Dermis blood vessel endothelial cell (primary cell): ENCODE measurements at places on chromosomes 12 and 14. TPM values are rescaled to one million over a fixed set of nuclear protein-coding genes. Genes with fewer than 3 reads are reported as not detected.

The PAWR gene
- total RNA-seq: 141 and 154 TPM in 2 replicates

The RNF212B gene
- total RNA-seq: not detected in 2 replicates

The PPP4R4 gene
- total RNA-seq: not detected in 2 replicates

The ETFBKMT gene
- total RNA-seq: 3.2 and 3.6 TPM in 2 replicates

The CEBPE gene
- total RNA-seq: not detected in 2 replicates

The TAS2R8 gene
- not detected in 2 replicates for total RNA-seq

The HHIPL1 gene
- total RNA-seq: 1.7 and 4.1 TPM in 2 replicates

The KRT83 gene
- not detected in 2 replicates for total RNA-seq

The ESR2 gene
- 0.34 and 0.56 TPM in 2 replicates for total RNA-seq

The SERPINA12 gene
- total RNA-seq: not detected in 2 replicates

The POTEG gene
- total RNA-seq: not detected in 2 replicates

The IGF1 gene
- 0.34 and 1.0 TPM in 2 replicates for total RNA-seq

The ARMH4 gene
- total RNA-seq: 1.5 and 2.0 TPM in 2 replicates

The SLC10A1 gene
- not detected in 2 replicates for total RNA-seq

The IFNG-AS1 gene
- total RNA-seq: not detected in 2 replicates

The COX8C gene
- total RNA-seq: 0.23 TPM in 1 of 2 replicates, not detected in the other

The TRMT5 gene
- total RNA-seq: 10.7 and 13.1 TPM in 2 replicates

The KCNK10 gene
- not detected in 2 replicates for total RNA-seq

The ASPG gene
- total RNA-seq: under 0.01 TPM in 1 of 2 replicates, not detected in the other

The GPR68 gene
- total RNA-seq: 0.74 and 1.2 TPM in 2 replicates

The FAM222A gene
- 0.17 and 0.65 TPM in 2 replicates for total RNA-seq

The CLECL1 gene
- not detected in 2 replicates for total RNA-seq

The CLEC1B gene
- total RNA-seq: not detected in 2 replicates

The TEX52 gene
- not detected in 2 replicates for total RNA-seq

The CRADD gene
- total RNA-seq: 11.9 and 14.8 TPM in 2 replicates

The CMAS gene
- 19.4 and 36.8 TPM in 2 replicates for total RNA-seq

The KRT6B gene
- 0.05 and 0.34 TPM in 2 replicates for total RNA-seq

The KLHL33 gene
- total RNA-seq: 0.09 and 0.17 TPM in 2 replicates

The PPP1R13B gene
- 20.9 and 27.5 TPM in 2 replicates for total RNA-seq

The PLEKHD1 gene
- under 0.01 TPM in 1 of 2 replicates, not detected in the other for total RNA-seq

The CLEC4C gene
- not detected in 2 replicates for total RNA-seq

The IL22 gene
- total RNA-seq: not detected in 2 replicates

The FOXN3 gene
- total RNA-seq: 25.9 and 39.5 TPM in 2 replicates
